ENCODE measurements at places on chromosomes 11 and 22. TPM values are rescaled to one million over a fixed set of nuclear protein-coding genes. Genes with fewer than 3 reads are reported as not detected.

OSBP2 gene
- total RNA-seq, result 0.45 TPM

SEPTIN3 gene
- 0.31 TPM for total RNA-seq

TSKU gene
- 2.4 TPM for total RNA-seq

DNA sequence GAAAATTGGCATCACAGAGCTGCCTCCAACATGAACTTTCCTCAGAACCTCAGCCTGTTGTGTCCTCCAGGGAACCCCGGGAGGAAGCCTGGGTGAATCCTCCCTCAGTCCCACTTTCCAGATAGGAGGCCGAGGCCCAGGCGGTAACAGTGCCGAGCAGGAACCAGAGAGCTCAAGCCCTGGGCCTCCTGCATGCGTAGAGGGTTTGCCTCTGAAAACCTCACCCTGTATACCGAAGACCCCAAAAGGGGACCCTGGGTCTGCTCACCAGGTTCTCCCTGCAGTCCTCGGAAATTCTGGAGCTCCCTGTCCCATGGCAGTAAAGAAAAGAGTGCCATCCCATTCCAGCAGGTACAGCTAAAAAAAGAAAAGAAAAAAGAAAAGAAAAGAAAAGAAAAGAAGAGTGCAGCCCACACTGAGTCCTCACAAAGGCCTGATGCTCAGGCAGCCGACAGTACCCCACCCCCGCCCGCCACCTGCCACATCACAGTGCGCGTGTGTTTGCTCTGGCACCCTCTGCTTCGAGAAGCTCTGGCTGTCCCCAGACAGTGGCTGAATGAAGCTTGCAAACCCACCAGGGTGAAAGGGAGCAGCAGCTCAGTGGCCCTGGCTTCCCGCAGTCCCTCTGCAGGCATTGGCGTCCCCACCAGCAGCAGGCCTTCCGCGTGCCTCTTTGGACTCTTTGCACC, 28.4 kb upstream of the FADD start:
- no peak for DNase-seq

GRCh38 chr11:34626393-34626792, 5.5 kb downstream of the EHF start:
- no peak for DNase-seq

GRCh38 chr11:67119585-67120391, 725 bp downstream of the KDM2A start:
- DNase-seq, result peak; percentile 55

- DNase-seq, result no peak
Observed at GRCh38 chr11:1819074-1819473, 15.7 kb upstream of the SYT8 start.

MPZL3 gene
- 29.8 TPM for total RNA-seq

DNA sequence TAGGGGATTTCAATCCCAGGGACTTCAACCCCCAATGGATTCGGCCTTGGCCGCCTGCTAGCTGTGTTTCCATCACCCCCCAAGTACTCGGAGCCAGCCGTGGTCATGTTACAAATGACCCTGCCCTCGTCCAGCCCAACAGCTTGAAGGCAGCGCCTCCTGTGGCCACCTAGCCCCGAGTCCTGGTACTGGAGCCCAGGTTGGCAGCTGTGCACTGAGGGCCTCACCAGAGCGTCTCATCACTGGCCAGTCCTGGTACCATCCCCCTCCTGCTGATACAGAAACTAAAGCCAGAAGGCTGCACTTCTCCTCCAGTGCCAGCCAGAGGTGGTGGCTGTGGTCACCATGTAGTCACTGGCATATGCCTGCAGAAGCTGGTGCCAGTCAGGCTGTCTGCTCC, 44.9 kb upstream of the FADD start:
- DNase-seq, result no peak

GRCh38 chr11:36441610-36442208, 68.4 kb downstream of the TRAF6 start:
- DNase-seq, result no peak

GRCh38 chr11:130314184-130314749, 450 bp downstream of the ZBTB44 start:
- peak; percentile 81 for DNase-seq

DNA sequence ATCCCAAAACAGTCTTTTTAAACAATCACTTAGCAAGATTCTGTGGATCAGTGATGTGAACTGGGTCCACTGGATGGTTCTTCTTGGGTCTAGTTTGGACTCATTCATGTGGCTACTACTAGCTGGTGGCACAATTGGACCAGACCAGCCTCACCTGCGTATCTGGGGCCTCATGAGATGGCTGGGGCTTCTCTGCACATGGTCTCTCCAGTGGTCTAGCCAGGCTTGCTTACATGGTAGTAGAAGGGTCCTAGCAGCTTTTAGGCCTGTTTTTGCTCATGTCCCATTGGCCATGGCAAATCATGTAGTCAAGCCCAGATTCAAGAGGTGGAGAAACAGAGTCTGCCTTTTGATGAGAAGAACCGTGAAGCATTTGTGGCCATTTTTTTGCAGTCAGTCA, 94.0 kb downstream of the RRAS2 start:
- DNase-seq, result no peak

GRCh38 chr11:76322942-76323341, 58.0 kb downstream of the THAP12 start:
- peak; percentile 9 for DNase-seq

TRIM22 gene
- 341 TPM for total RNA-seq

C1QTNF6 gene
- 15.2 TPM for total RNA-seq

TMEM132A gene
- 0.80 TPM for total RNA-seq

DNA sequence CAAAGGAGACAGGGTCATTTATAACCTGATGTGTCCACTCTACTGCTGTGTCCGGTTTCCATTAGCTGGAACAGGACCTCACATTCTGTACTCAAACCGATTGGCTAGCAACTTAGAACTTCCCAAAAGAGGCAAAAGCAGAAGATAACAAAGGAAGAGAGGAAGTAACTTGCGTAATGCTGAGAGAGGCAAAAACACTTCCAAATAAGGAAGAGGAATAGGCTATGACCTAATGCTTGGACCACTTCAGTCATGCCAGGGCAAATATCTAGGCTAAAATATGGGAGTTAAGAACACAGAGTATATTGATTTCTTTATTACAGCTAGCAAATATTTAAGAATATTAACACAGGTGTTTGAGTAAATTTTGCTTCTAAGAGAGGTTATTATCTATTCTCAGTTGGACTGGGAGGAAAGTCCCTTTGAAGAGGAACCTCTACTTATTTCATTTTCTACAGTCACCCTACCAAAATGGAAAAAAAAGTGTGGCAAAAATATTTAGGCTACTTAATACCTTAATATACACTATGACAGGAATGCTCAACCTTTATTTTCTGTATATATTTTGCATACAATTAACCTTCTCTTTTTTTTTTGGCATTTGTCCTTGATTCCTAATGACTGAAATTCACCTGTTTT, 499.8 kb upstream of the CHORDC1 start:
- DNase-seq, result no peak

SAA2 gene
- not detected for total RNA-seq

GRCh38 chr11:44096360-44097185, 1.1 kb downstream of the EXT2 start:
- DNase-seq, result no peak

GRCh38 chr22:27028093-27028492, 370.7 kb downstream of the MIAT start:
- DNase-seq, result no peak

DNA sequence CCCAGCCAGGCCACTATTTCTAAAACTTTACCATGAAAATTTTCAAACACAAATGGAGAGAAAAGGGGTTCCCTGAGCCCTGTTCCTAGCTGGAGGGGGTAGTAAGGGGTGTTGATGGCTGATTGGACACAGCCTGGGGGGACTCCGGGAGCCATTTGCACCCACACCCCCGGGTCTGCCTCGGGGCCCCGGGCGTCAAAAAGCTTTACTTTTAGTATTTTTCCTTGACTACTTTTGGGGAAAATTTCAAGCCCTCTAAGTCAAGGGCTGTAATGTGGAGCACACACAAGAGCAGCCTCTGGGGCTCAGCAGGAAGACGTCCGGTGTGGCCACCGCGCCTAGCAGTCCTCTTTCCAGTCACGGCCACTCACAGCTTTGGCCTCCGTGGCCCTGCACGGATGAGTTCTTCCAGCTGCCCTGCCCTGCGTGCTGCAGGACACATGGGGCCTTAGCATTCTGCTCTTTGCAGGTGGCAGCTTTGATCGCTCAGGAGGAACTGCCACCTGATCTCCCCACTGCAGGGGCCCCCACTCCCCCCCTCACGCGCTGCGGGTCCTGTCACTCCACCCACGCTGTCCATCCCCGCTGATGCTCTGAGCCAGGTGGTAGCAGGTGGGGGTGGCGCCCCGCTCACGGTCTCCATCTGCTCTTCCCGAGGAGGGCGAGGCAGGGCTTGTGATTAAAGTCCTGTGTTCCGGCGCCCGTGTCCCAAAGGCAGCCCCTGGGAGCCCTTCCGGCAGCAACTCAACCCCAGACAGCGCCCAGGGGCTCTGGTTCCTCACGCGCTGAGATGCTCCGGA, 14.4 kb downstream of the RNH1 start:
- no peak for DNase-seq

GRCh38 chr11:105881027-105881426, 141.0 kb downstream of the MSANTD4 start:
- no peak for DNase-seq

DNA sequence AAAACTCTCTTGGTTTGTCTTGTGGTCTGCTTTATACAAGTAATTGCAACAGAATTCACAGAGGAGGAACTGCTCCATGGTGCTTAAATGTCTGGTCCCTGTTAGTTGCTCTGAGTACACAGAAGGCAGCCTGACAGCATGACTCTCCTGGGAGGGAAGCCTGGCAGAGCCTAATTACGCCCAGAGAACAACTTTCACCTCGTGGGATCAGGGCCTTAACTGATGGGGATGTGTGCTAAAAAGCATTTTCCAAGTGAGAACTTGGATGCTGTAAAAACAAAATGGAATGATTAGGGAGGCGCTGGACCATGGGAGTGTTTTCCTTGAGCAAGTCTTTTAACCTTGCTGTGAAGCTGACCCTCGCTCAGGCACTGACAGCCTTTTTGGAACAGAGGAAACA, 154.0 kb upstream of the TENM4 start:
- no peak for DNase-seq

GRCh38 chr11:3058753-3059664, 1.8 kb upstream of the CARS1 start:
- DNase-seq, result no peak

CATSPER1 gene
- not detected for total RNA-seq

DNA sequence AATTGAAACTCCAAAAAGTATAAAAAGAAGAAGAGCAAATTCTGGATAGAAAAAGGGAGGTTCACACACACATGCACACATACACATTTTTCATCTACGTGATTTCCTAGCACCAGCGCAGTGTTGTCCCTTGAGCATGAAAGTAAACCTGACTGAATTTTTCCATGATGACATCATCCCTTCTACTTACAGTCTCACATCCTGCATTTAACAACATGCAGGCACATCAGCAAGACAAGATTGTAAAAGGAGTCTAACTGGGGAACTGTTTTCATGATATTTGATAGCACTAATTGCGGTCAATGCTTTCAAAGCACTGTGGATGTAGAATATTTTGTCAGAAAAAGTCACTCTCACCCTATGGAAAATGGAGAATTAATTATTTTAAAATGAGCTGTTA, 36.6 kb downstream of the GAS2 start:
- DNase-seq, result no peak

KCNJ1 gene
- total RNA-seq, result not detected

FAM83F gene
- 0.20 TPM for total RNA-seq

DNA sequence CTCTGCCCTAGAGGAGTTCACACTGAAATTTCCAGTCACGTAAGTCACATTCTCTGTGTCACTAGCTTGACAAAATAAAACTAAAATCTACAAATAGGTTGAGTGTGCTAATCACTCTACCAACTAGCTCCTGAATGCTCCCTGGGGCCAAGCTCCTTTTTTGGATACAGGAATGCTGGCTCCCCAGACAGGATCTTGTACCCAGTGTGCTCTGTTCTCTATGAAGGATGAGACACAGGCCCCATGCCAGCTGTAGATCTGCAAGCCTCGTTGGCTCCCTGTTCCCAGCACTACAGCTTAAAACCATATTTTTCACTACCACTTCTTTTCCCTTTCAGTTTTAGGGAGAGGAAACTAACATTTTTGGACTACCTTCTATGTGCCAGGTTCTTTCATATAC, 3.7 kb upstream of the IPO7 start:
- DNase-seq, result no peak

MUC5B gene
- total RNA-seq, result not detected

SPON1 gene
- 3.8 TPM for total RNA-seq

DNA sequence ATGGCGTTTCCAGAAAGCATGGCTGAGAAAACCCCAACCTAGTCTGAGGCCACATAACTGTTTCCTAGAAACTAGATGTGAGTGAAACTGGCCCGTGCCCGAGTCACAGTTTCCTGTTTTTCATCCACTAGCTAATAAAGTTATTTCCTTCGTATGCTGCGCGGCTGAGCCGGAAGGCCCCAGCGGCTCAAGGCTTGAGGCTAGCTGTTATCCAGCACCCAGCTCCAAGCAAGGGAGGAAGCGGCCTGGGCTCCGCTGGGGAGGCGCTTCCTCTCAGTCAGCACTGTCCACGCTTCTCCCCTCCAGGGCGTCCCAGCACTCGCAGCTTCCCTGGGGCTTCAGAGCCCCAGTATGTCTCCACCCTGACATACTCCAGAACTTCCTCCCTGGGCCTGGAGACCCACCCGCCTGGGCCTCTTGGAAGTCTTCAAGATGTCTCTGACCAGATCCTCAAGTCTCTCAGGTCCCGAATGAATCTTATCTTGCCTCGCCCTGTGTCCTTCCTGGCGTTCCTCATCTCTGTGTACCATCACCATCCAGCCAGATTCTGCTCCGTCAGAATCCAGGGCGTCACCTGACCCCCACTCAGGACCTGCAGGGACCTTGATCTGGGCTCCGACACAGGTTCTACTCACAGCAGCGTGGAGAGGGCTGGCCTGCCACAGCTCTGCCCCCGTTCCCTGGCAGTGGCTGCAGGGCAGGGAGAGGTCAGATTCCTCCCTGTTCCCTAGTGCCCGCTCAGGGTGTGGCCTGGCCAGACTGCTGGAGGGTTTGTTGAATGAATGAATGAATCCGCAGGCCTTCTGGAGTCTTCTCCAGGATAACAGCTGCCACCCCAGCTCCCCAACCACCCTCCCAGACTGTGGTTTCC, 81.9 kb downstream of the LRRC32 start:
- DNase-seq, result peak; percentile 62
